ENCODE measurements at places on chromosomes 5 and 9. TPM values are rescaled to one million over a fixed set of nuclear protein-coding genes. Genes with fewer than 3 reads are reported as not detected.

Gene GRXCR2
- not detected for total RNA-seq

Gene ASPN
- 1.2 TPM for total RNA-seq

DNA sequence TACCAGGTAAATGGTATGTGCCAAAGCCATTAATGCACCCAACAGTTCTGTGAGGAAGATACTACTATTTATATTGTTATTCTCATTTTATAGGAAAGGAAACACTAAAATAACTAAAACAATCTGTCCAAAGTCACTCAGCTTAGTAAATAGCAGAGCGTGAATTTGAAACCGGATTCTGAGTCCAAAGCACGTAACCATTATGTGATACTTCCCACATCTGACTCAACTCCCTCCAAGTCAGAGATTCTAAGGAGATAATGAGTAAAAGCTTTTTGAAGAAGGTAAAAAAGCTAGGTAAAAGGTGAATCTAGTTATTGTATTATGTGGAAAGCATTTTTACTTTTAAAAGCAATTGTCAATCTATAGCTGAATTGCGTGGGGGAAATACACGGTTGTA lies 208.9 kb downstream of the PBX3 start:
- no peak for DNase-seq

GRCh38 chr5:156552855-156553358 lies 225.9 kb downstream of the SGCD start:
- no peak for DNase-seq

- DNase-seq = no peak
Measured at GRCh38 chr9:90632647-90633207, 9.9 kb downstream of the DIRAS2 start.

Measured in osteoblast (primary cell).